Right atrium auricular region (tissue), 2 donors: ENCODE measurements at places on chromosomes 6 and 20.

DNA sequence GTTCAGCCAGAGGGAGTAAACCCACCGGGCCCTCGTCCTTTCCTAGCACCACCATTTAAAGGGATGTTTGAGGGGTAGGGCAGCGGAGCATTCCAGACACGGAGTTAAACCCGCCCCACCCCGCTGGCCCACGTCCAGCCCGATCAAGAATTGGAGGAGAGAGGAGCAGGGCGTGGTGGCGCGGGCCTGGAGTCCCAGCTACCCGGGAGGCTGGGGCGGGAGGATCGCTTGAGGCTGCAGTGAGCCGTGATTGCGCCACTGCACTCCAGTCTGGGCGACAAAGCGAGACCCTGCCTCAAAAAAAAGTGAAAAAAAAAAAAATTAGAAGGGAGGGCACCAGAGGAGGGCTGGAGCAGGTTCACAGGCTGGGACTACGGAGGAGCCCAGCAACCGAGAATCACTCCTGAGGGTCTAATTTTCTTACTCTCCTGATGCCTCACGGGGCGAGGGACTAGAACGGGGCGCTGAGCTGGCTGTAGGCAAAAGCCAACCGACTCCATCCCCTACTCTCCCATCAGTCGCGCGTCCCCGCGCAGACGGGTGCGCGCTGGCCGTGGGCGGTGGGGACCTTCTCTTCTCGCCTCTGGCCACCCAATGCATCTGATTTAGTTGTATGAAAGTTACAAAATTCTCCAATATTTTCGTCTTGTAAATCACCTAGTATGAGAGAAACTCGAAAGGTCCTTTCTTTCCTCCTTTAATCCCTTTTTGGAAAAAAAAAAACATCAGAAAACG lies 6.1 kb upstream of the HSPA1B start:
- DNase-seq, result peak; percentile 76

GRCh38 chr20:29878281-29878741 lies 1379.2 kb upstream of the DEFB115 start:
- no peak for DNase-seq

GRCh38 chr6:85660181-85660611 lies 17.5 kb upstream of the SYNCRIP start:
- no peak for DNase-seq

DNA sequence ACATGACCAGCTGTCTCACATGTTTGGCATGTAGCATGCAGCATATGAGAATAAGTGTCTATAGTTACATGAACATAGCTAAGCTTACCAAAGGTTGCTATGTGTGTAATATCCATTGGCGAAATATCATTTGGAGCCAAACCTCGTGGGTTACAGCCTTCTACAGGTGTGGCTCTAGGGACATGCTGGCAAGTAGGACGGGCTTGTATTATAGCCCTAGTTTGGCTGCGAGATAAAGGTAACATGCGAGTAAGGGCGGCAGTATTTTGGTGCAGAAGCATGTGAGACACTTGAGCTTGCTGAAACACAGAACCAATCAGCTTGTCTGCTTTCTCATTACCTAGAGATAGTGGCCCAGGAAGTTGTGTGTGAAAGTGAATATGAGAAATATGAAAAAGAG lies 6.5 kb upstream of the ABHD12 start:
- DNase-seq, result no peak

DNA sequence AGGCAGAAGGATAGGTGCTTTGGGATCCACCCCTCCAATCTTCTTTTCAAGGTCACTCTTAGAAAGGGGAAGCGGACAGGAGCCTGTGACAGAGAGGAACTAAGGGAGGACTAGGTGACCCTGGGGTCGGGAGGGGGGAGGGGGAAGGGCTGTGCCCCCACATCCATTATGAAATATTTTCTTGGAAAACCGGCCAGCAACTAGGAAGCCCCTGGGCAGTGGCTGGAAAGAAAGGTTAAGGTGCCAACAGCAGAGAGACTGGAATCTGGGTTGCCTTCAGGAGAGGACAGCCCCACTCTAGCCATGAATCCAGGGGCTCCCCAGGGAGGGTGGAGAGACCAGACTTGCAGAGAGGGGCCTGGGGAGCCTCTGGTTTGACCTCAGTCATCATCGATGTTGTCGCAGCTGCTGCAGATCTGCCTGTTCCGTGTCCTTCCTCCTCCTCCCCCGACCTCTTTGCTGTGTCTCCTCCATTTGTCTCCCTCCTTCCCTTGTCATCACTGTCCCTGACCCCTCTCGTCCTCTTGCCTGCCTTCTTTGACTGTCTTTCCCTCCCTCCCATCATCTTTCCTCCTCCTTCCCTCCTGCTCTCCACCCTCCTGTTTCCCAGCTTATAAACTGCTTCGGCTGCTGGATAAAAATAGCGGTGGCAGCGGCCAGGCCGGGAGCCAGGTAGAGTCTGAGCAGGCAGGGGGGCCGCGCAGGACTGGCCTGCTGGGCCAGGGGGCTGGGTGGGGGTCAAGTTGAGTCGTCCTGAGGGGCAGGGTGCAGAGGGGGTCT lies 3.2 kb downstream of the SLC29A1 start:
- no peak for DNase-seq

GRCh38 chr20:32968478-32969241 lies 35.6 kb downstream of the SUN5 start:
- DNase-seq, result peak; percentile 44

- DNase-seq, result no peak
Measured at GRCh38 chr6:5995949-5996713, 10.6 kb downstream of the NRN1 start.

GRCh38 chr20:48115502-48115901 lies 330.2 kb upstream of the SULF2 start:
- DNase-seq, result no peak

- DNase-seq, result no peak
Measured at GRCh38 chr20:63567386-63568169, 6.5 kb downstream of the HELZ2 start.

GRCh38 chr6:151213352-151213751 lies 26.4 kb upstream of the AKAP12 start:
- no peak for DNase-seq
